ENCODE measurements at places on chromosomes 11 and 22.

- no peak for DNase-seq
Measured at GRCh38 chr22:20465759-20466077, 28.1 kb upstream of the SCARF2 start.

DNA sequence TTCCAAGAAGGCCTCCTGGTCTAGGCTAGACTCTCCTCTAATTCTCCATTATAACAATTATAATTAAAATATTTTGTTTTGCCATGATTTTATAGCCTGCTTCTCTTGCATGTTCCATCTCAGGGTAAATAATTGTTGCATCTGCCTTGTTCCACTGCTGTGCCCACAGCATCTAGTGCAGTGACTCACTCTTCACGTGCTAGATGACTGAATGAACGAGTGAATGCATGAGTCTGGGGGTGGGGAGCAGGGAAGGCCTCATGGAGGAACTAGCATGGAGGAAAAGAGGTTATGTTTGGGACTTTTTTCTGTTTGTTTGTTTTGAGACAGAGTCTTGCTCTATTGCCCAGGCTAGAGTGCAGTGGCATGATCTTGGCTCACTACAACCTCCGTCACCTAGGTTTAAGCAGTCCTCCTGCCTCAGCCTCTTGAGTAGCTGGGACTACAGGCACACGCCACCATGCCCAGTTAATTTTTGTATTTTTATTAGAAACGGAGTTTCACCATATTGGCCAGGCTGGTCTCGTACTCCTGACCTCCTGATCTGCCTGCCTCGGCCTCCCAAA, 5.2 kb upstream of the OAF start:
- DNase-seq = no peak

DNA sequence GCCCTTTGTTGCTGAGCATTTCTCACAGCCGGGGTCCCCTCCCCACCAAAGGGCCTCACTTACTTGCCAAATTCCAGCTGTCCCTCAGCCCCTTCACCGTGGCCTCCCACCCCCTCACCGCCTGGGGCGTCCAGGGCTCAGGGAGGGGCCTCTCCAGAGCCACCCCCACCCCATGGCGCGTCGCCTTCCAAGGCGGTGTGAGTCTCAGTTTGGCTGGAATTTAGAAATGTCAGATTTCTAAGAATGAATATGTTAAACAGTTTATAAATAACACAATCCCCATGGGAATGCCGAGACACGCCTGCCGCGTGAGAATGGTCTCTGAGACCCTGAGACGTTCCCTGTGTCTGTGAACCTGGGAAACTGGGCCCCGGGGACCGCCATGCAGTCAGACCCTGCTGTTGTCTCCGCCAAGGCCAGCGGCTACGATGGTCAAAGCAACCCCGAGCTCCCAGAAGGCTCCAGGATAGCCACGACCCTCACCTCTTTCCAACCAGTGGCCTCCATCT, 28.9 kb downstream of the CELSR1 start:
- no peak for DNase-seq

GRCh38 chr11:41256041-41256440, 203.4 kb downstream of the LRRC4C start:
- no peak for DNase-seq

DNA sequence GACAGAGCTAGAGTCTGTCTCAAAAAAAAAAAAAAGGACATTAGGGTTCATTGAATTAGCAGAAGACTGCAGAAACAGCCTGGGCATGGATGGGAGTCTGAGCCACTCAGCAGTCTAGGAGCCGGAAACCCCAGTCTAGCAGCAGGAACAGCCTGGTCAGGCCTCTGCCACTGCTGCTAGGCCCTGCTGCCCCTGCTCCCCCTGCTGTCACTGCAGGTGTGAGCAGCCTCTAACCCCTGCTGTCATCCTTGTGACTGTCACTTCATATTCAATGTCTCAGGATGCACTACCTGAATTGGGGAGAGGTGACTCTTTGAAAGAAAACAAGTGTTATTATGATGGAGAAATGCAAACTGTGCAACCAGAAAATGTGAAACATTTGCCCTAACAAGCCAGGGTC, 7.0 kb upstream of the DDX17 start:
- DNase-seq = no peak

GRCh38 chr11:1459219-1459575, 27.4 kb downstream of the MOB2 start:
- DNase-seq = no peak

GRCh38 chr11:120198787-120199469, 11.9 kb upstream of the OAF start:
- no peak for DNase-seq

DNA sequence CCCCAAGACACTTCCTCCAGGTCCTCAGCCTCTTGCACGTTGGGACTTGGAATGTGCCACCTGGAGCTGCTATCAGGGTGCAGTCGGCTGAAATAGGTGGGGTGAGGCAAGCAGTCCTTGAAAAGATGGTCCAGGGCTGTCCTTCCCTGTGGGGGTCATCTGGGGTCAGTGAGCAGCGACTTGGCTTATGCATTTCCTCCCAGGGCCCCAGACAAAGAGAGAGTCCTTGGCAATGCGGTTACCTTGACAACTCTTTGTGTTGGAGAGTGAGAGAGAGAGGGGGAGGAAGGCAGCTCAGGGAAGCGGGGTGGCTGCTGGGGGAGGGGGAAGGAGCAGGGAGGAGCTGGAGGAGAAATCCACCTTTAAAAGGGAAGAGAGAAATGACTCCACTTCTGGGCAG, 93.8 kb downstream of the MIAT start:
- DNase-seq = no peak

DNA sequence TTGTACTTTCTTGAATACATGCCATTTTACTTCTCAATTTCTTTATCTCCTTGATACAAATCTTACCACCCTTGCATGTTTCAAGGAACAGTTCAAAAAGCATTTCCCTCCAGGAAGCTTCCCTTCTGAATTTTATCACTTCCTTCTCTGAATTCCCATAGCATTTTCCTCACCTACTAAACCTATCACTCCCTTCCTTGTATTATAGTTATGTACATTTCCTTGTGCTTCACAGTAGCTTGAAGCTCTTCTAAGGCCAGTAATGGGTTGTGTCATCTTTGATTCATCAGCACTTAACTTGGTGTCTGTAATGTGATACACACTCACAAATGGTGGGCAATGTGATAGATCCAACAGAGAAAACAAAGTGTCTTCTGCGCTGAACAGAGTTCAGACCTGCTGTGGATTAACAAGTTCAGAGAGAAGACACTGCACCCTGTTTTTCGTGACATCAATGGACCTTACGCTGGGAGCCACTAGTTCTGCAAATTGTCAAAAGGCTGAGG, 127.5 kb downstream of the CCDC81 start:
- DNase-seq = no peak

DNA sequence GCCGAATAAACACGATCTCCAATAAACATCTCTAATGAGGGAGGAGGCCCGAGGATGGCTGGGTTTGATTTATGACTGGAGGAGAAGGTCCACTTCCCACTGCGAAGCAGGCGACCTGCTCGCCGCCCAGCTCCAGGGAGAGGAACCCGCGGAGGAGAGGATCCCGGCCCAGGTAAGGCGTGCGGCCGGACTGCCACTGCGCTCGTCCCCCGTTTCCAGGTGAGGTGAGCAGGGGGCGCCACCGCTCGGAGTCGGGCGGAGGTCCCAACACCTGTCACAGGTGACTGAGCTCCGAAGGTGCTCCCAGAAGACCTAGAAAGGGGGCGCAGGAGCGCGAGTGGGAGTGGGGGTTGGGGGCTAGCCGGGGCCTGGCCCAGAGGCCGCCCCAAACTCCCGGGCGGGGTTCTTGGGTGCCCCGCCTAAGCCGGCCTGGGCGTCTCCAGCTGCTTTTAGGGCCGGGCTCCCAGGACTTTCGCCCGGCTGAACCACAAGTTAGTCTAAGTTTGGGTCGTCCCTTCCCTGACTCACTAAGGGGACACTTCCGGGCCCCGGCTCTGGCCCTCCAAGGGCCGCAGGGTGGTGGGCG, 5.4 kb upstream of the PAX6 start:
- no peak for DNase-seq

GRCh38 chr22:17218341-17218740, 894 bp downstream of the ADA2 start:
- no peak for DNase-seq

DNA sequence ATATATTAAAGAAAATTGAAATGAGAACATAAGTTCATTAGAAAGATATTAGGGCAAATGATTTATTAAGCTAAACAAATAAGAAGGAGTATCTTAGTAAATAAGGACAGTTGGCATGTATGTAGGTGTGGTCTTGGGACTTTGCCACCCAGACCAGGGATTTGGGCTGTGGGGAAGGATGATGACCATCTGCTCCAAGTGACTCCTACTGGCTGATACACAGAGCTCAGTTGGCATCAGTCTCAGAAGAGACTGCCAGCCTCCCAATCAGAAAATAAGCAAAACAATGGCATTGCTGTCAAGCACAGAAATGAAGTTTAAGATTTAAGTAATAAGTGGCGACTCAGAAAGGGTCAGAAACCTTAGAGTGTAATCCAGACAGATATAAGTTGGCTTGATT, 49.5 kb downstream of the PAX6 start:
- no peak for DNase-seq

- DNase-seq = no peak
Measured at GRCh38 chr22:47307822-47308221, 545.4 kb downstream of the TBC1D22A start.

DNA sequence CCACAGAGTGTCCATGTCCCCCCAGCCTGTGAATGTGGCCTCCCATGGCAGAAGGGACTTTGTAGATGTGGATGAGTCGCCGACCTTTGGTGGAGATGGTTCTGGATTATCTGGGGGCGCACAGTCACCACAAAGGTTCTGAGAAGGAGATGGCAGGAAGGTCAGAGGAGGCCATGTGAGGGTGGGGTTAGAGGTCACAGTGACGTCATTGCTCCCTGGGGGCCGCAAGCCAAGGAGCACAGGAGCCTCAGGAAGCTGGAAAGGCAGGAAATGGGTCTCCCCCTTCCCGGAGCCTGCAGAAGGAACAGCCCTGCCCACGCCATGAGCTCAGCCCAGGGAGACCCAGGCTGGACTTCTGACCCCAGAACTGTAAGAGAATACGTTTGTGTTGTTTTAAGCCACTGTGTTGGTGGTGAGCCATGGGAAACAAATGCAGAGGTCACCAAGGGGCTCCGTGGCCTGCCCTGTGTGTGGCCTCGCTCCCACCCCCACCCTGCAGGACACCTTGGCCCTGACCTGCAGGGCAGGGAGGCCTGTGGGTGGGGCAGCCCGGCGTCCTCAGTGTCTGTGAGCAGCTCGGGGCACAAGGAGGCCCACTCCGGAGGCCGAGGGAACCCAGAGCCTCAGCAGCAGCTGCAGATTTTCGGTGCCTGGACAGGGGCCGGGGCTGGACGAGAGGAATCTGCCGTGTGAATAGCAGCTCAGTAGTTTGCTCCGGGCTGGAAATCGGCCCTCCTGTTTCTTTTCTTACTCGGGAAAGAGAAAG, 32.1 kb downstream of the GRAMD4 start:
- DNase-seq = no peak

Measured in stimulated activated CD4-positive, alpha-beta T cell treated with anti-CD3 and anti-CD28 coated beads, Interleukin-4, amount 100 ng/mL, for 48 hours (primary cell).